ENCODE measurements at places on chromosomes 6 and 20.

GRCh38 chr6:126923807-126924206 lies 194.7 kb upstream of the RSPO3 start:
- no peak for DNase-seq

DNA sequence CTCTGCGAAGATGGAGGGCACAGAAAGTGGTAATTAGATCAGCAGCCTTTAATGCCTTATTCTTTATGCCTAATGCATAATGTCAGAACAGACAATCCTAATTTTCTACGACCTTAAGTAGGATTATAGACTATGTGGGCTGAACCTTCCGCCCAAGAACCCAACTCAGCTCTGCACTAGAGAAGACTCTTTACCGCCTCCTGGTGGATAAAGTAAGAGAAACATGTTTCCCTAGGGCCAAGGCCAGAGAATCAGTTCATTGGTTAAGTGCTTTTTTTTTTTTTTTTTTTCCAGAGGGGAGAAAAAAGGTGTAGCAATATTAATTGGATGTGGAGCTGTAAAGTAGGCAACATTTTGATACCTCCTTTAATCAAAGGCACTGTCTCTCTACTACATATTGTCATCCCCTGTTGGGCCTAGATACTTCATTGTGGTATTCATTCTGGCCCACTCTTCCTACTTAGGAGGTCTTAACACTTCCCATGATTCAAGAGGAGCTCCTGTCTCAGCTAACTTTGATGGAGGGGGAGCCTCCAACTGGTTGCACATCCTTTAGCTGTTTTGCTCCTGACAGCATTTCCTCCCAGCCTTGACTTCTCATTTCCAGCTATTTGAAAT lies 124.9 kb upstream of the NRN1 start:
- no peak for DNase-seq

DNA sequence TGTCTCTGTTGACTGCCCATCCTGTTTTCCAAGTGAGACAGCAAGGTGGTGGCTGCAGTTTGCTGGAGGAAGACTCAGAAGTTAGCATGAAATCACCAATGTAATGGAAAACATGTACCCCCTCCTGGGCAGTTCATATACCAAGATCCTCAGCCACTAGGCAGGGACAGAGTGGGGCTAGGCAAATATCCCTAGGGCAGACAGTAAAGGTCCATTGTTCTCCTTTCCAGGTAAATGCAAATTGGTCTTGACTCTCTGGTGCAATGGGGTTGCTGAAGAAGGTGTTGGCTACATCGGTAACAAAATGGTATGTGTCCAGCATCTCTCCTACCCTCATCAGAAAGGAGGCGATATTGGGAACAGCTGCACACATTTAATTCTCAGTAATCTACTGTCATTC lies 233.6 kb upstream of the SOX4 start:
- no peak for DNase-seq

GRCh38 chr6:54879188-54879985 lies 32.8 kb downstream of the FAM83B start:
- no peak for DNase-seq

DNA sequence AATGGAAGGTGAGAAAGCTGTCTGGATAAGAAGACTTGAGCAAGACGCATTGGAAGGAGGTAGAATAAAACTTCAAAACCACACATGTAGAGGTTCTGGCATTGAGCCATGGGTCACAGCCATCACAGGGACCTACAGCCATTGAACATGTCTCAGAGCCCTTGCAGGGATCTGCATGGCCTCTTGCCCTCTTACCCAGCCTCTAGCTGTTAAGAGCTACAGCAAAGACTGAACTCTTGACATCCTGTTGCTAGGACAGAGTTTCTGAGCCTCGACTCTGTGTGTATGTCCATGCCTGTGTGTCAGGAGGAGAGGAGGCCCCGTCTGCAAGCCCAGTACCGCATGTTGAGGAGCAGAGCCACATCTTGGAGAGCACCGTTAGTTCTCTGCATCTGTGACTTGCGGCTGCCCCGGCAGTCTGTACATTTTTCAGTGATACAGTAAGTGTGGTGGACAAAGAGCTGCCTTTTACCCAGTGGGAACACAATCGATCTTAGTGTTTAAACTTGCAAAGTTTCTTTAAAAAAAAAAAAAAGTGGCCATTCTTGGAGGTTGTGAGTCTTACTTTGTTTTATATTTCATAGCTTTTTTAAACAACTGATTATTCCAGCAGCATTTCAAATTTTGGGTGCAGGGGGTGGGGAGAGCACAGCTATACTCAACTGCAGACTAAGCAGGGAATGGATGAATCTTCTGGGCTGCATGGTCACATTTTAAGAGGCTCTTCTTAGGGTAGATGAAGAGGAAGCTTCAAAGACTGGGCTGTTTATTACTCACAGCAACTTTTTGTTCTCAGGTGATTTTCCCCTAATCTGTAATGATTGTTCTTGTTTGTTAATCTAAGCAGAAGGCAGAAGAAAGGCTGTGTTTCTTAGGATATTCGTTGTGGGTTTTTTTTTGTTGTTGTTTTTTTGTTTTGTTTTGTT lies 88.5 kb downstream of the TBC1D7 start:
- DNase-seq, result no peak

GRCh38 chr20:10646886-10647420 lies 26.8 kb downstream of the JAG1 start:
- DNase-seq, result no peak

- no peak for DNase-seq
These were observed 56.4 kb upstream of the TTPAL start for GRCh38 chr20:44419131-44419844.

- DNase-seq, result no peak
These were observed 22.7 kb upstream of the CTAGE9 start for GRCh38 chr6:131733376-131734016.

- no peak for DNase-seq
These were observed 42.2 kb upstream of the SPTLC3 start for GRCh38 chr20:12966468-12967085.

GRCh38 chr20:42138729-42139128 lies 520.6 kb upstream of the CHD6 start:
- DNase-seq, result no peak

DNA sequence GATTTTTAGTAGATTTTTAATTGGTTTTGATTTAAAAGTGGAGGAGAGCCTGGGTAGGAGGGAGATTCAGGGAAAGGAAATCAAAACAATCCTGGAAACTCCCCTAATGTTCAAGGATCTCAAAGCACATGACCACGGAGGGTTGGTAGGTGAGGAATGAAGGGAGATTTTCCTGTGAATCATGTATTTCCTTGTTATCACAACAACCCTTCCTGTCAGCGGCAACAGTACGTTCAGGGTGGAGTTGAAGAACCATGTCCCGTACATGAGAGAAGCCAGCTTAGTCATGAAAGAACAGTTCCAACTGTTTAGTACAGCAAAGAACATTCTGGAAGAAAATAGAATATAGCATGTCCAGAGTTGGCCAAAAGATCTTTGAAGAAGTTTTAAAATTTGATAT lies 79.4 kb upstream of the SCAF8 start:
- DNase-seq, result no peak

DNA sequence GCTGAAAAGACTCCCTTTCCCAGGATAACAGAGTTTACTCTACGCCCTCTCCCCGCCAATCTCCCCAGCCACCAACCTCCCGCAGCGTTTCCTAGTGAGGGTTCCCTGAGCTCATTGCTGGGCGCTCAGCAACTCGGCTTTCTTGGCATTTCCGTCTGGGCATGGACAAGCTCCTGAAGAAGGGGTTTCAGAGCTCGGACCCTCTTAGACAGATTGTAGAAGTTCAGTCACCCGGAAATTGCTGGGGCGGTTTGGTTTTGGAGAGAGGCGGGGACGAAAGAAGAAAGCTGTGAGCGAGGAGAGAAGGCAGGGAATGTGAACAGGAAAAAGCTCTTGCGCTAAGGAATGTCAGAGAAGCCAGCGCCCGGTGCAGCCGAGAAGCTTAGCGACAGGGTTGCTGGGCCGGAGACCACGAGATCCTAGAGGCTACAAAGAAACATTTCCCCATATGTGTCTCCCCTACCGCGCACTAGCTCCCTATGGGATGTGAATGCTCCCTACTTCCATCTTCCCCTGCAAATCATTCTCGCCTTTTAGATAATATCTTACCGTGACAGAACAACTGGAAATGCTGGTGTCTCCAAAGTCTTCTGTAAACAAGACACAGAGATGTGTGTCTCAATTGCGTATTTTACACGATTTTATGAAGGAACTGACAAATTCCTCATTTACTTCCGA lies 15.8 kb downstream of the POM121L2 start:
- DNase-seq, result no peak

DNA sequence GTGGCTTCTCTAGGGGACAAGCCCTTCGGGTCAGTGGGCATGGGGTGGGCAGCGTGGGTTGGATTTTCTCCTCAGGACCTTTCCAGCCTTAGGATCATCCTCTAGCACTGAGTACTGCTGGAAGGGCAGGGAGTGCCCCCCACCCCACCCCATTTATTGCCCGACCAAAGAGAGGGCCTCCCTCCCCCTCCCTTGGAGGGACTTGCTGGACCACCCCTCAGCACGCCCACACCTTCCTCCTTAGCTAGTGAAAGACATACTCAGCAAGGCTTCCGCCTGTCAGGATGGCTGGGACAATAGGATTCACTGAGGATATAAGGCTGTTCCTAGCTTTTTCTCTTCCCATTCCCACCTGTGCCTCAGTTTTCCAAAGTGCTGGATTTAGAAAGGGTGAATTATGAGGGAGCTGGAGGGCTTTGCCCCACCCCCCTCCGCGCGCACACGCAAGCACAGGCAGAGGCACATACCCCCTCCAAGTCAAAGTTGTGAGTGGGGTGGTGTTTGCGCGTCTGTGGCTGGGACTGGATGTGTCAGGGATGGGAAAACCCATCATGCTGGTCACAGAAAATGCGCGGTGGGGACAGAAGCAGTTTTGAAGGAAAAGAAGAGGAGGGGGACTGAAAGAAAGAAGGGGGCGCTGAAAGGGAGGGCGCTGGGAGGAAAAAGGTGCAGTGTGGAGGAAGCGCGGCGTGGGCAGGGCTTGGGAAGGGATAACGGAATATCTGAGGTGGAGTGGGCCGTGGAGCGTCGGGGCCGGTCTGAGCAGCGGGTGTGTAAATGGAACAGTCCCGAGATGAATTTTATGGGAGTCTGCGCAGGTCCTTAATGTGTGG lies 693 bp upstream of the SLC29A1 start:
- no peak for DNase-seq

DNA sequence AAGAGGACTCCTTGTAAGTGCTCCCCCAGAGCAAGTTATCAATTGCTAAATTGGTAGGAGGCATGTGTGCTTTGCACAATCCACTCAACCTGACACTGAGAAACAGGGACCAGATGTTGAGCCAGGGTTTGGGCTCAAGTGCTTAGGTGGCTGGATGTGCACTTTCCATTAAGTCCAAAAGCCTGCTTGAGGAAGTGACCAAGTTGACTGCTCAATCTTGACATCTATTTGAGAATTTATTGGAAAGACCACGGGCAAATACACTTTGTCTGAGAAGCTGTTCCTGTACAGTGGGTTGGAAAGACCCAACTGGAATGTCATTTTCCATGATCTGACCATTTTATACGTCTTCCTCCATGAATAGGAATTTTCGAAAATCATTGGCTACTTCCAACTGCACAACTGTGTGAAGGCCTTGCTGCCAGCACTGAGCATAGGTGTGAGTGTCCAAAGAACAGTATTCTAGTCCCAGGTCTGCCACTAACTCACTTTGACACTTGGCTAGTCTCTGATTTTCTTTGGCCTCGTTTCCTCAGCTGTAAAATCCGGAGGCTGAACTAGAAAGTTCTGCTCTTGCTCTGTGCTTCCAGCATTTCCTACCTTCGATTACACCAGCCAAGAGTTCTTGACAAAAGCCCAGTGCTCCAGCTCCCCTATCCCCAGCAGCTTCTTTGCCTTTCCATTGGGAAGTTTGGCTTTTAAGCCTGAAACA lies 186.9 kb upstream of the ECI2 start:
- no peak for DNase-seq

DNA sequence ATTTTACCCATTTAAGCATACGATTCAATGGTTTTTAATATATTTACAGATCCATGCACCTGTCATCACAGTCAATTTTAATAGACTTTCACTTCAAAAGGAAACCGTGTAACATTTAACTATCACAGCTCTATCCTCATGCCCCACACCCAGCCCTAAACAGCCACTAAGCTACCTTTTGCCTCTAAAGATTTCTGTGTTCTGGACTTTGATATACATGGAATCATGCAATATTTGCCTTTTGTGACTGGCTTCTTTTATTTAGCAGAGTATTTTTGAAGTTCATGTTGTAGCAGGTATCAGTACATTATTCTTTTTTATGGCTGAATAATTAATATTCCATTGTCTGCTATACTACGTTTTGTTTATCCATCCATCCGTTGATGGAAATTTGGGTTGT lies 50.3 kb upstream of the STX16 start:
- DNase-seq, result no peak
